Stomach (tissue), 19 donors: ENCODE measurements at places on chromosomes 3 and 15. TPM values are rescaled to one million over a fixed set of nuclear protein-coding genes. Genes with fewer than 3 reads are reported as not detected.

Gene ECE2
- not detected for total RNA-seq

Gene TMEM87A
- total RNA-seq = 36.6 TPM

DNA sequence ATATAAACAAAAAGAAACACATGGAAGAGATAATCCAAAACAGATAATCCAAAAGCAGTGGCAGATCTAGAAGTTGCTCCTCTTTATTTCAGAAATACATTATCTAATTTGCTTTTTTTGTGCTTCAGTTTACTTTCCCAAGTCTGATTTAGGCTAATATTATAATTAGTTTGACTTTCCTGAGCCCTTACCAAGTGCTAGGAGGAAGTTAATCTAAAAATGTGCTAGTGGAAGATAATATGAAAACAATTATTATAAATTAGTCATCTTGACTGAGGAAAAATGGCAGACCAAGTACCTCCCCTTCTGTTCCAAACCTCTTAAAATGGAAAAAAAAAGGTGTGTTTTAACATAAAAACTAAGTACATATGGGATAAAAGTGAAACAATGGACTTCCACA is 17.5 kb downstream of the SLC9A9 start:
- DNase-seq = no peak

DNA sequence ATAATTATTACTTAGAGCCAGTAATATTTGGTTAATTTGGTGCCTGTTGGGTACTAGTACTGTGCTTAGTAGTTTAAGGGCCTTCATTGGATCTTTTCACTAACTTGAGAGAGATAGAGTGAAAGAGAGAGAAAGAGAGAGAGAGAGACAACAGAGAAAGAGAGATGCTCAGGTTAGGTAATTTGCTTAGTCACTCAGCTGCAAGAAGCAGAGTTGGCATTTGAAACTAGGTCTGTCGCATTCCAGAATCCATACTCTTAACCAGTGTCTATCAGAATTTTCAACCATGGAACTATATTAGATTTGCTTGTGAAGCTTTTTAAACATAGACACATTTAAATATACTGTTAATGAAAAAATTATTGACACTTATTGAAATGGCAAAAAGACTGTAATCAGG is 31.1 kb upstream of the NUDT16 start:
- DNase-seq = no peak

DNA sequence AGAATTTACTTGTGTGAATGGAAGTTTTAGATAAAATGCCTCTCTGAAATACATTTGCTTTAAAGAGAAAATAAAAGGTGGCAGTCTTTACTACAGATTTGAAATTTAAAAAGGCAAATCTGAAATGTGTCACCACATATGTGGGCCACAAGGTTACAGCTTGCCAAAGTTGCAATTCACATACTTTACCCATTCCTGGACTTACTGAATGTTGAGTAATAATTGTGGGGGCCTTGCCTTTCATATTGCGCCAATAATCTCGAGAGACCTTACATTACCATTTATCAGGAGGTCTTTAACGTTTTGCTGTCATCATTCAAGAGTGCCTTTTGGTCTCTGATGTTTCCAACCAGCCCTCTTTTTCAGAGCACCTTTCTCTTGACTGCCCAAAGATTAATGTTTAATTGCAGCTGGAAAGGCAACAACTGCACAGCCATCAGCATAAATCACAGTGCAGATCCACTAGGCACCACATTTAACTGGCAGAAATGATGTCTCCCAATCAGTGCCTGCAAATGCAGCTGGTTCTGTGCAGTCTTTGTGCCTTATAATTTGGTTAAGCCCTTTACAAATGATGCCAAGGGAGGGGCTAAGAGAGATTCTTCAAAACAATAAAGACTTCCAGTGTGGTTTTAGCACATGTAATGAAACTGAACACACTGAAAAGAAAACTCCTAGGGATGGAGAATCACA is 206.8 kb downstream of the MAGI1 start:
- no peak for DNase-seq

GRCh38 chr3:177149106-177149505 is 48.2 kb downstream of the TBL1XR1 start:
- no peak for DNase-seq

GRCh38 chr15:72369964-72370363 is 5.8 kb downstream of the HEXA start:
- no peak for DNase-seq

GRCh38 chr3:134029734-134030378 is at the start of gene SLCO2A1:
Gene SLCO2A1, minus strand, starts transcription at chr3:134029925. Its CDS starts 123 bp downstream, at chr3:134029802.
- peak; percentile 39 for DNase-seq
